ENCODE measurements at places on chromosomes 5 and 9.
A peak's percentile ranks its signal among the peaks of the same experiment; 100 is the strongest.

DNA sequence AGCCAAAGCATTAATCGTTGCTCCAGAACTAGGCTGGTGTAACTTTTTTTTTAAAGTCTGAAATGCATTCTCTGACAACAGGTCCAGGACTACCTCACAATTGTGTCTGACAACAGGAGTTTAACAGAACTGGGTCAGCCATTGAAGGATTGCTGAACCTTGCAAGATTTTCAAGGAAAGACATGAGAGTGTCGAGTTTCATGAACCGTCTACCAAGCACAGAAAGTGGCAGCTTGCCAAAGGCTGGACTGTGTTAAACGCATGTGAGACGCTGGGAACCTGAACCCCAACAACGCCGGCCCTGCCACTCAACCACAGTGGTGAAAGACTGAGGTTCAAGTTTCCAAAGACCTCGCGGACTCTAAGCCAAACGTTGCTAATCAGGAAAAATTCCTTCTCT is 79.1 kb downstream of the LHFPL2 start:
- DNase-seq = no peak

DNA sequence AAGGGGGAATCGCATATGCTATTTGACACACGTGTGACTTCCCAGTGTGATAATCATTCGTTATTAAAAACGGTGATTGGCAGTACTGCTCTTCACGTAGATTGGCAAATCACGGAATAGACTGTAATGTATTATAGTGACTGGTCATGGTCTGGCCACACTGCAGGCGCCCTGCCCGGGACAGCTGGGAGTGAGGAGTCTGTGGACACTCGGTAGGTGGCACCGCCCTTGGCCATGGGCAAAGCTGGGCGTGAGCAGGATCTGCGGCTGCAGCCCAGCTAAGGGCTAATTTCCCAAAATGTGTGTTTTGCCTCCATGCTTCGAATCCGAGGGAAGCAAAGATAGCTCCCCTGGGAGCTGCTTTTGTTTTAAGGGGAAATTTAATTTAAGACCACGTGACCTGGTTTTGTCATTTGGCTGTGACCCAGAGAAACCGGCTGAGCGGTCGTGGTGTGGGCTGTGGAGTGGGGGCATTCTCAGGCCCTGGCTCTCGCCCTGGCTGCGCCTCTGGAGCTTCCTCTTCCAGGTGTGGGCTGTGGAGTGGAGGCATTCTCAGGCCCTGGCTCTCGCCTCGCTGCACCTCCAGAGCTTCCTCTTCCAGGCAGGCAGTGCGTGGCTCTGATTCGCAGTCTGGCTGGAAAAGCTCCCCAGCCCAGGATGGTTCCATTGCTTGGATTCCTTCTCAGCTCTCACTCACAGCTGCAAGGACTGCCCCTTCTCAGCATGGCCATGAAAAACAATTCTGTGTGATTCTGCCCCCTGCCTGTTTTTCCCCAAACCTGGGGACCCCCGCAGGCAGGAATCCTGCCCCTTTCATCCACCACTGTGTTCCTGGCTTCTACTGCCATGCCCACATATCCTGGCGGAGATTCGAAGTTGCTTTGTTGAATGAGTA is 131.1 kb downstream of the OLFM1 start:
- DNase-seq = no peak

DNA sequence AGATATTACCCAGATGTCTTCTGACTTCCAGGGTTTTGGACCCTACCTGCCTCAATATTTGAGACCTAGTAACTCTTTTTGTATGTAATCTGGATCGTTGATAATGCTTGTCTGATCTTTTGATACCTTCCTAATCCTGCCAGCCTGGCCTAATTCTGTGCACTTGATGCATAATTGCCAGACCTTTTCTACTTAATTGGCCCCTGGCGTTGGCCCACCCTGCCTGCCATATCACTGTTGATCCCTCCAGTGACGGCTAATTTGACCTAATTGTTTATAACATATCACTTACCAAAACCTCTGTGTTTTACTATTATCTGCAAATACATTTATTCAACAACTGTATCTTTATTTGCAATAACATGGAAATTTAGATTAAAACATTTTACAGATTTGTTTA is 49.0 kb downstream of the SLC44A1 start:
- DNase-seq = no peak

- no peak for DNase-seq
These were observed 11.0 kb upstream of the TNFSF8 start for GRCh38 chr9:114941376-114941775.

GRCh38 chr9:117992006-117992405 is 287.8 kb downstream of the TLR4 start:
- peak; percentile 16 for DNase-seq

GRCh38 chr9:14018081-14018480 is 295.9 kb downstream of the NFIB start:
- no peak for DNase-seq

DNA sequence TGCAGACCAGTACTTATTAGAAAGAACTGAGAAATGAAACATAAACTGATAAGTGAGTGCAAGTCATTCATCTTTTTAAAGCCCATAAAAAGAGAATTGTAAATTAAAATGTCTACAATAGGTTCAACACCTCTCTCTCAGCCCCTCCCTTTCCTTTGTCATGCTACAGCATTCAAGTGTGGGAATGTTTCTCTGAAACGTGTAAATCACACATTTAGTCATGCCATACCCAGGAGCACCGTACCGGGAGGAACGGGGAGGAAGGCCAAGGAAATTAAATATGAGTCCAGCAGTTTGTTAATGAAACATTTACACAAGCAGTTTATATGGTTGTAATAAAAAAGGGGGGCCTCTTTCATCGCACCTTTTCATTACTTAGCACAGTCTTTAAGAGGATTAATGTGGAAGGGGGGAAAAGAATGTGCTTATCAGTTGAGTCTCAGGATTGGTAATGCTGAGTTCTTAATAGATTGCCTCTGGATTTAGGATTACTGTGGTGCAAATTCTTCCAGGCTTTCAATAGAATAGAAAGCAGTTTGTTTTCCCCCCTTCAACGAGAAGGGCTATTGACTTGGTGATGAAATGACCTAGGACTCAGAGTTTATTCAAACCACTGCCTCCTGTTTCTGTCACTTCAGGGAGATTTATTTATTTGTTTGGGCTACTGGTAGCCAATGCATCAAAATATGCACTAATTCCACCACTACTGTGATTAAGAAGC is 176.0 kb upstream of the ZNF608 start:
- no peak for DNase-seq

GRCh38 chr5:53568871-53569270 is 8.4 kb downstream of the NDUFS4 start:
- DNase-seq = no peak

DNA sequence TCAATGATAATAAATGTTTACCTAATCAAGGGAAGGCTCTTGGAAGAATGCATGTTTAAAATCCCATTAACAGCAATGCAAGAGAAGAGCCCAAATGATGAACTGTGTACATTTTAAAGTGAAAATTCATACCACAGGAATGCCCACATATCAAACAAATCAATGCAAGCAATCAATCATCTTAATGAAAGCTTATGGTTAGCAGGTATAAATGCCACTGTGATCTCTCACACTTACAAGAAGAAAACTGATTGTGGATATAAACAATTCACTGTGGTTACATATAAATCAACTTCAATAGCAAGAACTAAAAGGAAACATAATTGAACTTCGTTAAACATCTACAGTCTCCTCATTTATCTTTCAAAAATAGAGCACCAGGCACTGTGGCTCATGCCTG is 161.0 kb upstream of the RORB start:
- DNase-seq = no peak

GRCh38 chr5:34587355-34588241 is 68.5 kb upstream of the RAI14 start:
- DNase-seq = no peak

DNA sequence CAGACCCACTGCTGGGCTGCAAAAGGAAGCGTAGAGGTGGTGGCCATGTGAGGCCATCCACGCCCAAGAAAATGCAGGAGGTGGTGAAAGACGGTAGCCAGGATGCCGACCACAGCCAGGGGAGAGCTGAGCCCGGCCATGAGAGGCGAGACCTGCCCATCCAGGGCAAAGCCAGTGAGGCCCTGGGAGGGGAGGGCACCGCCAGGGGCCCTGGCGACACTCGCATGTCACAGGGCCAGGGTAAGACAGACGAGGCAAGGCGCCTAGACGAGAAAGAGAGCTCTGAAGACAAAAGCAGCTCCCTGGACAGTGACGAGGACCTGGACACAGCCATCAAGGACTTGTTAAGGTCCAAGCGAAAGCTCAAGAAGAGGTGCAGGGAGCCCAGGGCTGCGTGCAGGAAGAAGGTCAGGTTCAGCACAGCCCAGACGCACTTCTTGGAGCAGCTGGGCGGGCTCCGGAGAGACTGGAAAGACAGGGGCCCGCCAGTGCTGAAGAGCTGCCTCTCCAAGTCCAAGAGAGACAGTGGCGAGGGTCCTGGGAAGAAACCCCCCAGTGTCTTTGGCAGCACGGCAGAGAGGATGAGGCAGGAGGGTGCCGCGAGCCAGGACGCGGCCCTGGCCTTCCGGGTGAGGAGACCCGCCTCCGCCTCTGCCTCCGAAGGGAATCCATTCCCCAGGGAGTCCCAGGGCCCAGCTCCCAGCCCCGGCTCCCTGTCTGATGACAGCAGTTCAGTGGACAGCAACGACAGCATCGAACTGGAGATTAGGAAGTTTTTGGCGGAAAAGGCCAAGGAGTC is 6.9 kb downstream of the PPP1R26 start:
- DNase-seq = no peak

DNA sequence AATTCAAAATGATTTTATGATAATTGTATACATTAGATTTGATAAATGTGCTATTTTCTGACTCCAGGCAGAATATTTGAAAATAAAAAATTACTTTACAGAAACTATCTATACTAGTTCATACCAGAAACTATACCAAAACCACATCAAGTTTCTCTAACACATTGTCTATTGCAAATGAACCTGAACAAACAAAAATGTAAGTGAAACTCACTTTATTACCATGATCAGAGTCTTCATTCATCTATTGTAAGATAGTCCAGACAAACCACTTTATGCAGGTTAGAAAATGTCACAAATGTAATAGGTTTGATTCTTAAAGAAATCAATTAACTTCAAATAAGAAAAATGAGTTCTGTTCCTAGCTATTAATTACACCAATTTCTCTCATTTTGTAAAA is 99.4 kb downstream of the OXCT1 start:
- no peak for DNase-seq

- DNase-seq = no peak
These were observed 63.0 kb downstream of the WWC1 start for GRCh38 chr5:168354397-168354796.

Data from NCI-H446 (cell line).